ENCODE measurements at places on chromosomes 6 and 20.

- DNase-seq = no peak
- H3K27ac ChIP-seq = no peak overlapping the region
- H3K27me3 ChIP-seq = no peaks in the 10 kb centered on the region
- no peak overlapping the region for H3K4me3 ChIP-seq
- no peaks in the 10 kb centered on the region for H3K36me3 ChIP-seq
- peaks cover 12% of the 10 kb centered on the region for H3K4me1 ChIP-seq
These were observed 97.8 kb downstream of the GMPR start for GRCh38 chr6:16336056-16336818.

GRCh38 chr6:117960877-117961276, 53.8 kb downstream of the SLC35F1 start:
- no peaks in the 10 kb centered on the region for H3K4me1 ChIP-seq
- no peak for DNase-seq
- no peak overlapping the region for H3K4me3 ChIP-seq
- no peak overlapping the region for H3K27ac ChIP-seq
- no peaks in the 10 kb centered on the region for H3K36me3 ChIP-seq

DNA sequence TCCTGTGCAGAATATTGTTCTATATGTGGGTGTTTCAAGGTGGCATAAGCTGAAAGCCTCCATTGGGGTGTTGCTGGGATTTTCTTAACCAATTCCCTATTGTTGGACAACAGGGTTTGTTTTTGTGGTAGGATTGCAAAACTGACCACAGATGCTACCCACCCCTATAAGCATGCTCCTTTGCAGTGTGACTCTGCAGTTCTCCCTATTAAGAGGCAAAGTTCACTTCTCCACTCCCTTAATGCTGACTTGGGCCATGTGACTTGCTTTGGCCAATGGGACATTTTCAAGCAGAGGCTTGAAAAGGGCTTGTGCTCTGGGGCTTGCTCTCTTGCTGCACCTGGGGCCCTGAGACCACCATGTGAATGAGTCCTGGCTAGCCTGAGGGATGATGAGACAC, 8.5 kb upstream of the ANGPT4 start:
- H3K36me3 ChIP-seq = no peaks in the 10 kb centered on the region
- no peaks in the 10 kb centered on the region for H3K27me3 ChIP-seq
- H3K4me3 ChIP-seq = no peak overlapping the region
- H3K27ac ChIP-seq = no peak overlapping the region

DNA sequence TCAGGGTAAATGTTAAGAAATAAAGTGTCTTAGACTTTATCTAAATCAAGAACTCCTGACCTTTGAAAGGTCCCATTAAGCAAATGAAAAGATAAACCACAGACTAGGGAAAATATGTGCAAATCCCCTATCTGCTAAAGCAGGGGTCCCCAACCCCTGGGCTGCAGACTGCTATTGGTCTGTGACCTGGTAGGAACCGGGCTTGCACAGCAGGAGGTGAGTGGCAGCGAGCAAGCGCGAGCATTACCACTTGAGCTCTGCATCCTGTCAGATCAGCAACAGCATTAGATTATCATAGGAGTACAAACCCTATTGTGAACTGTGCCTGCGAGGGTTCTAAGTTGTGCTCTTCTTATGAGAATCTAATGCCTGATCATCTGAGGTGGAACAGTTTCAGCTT, 42.4 kb downstream of the LCA5 start:
- H3K27me3 ChIP-seq = no peaks in the 10 kb centered on the region
- no peaks in the 10 kb centered on the region for H3K4me1 ChIP-seq
- DNase-seq = no peak

DNA sequence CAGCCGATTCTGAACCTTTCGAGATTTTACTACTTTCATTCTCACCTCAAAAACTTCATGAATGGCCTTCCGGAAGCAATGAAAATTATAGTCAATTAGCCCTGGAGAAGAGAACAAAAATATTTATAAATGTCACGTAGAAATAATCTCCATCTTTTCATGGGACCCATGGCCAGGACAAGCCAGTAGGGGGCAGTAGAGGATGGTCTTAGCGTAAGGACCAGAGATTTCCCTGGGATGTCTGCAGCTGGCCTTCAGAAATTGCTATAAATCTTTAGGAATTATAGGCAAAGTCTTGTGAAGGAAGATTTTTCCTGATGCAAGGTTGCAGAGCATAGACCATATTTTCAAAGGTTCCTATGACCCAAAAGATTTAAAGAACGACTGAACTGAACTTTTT, 15.6 kb upstream of the UBE2J1 start:
- peak; percentile 54 for DNase-seq
- no peaks in the 10 kb centered on the region for H3K27me3 ChIP-seq
- H3K4me1 ChIP-seq = peaks cover 9% of the 10 kb centered on the region
- H3K4me3 ChIP-seq = no peak overlapping the region

- no peak for DNase-seq
- no peaks in the 10 kb centered on the region for H3K4me1 ChIP-seq
- H3K4me3 ChIP-seq = no peak overlapping the region
- no peak overlapping the region for H3K27ac ChIP-seq
These were observed 40.7 kb upstream of the BMP2 start for GRCh38 chr20:6726761-6727160.

- H3K36me3 ChIP-seq = no peaks in the 10 kb centered on the region
- no peak overlapping the region for H3K4me3 ChIP-seq
- DNase-seq = no peak
- no peak overlapping the region for H3K27ac ChIP-seq
These were observed 88.2 kb downstream of the FOXF2 start for GRCh38 chr6:1477432-1478090.

- H3K4me1 ChIP-seq = no peaks in the 10 kb centered on the region
- no peak overlapping the region for H3K4me3 ChIP-seq
- no peak overlapping the region for H3K27ac ChIP-seq
- no peaks in the 10 kb centered on the region for H3K27me3 ChIP-seq
These were observed 39.9 kb downstream of the ZNF391 start for GRCh38 chr6:27428502-27428901.

GRCh38 chr6:36075656-36076055, 48.0 kb downstream of the MAPK14 start:
- H3K27ac ChIP-seq = no peak overlapping the region
- no peak for DNase-seq
- no peak overlapping the region for H3K4me3 ChIP-seq
- peaks cover 50% of the 10 kb centered on the region for H3K36me3 ChIP-seq
- H3K27me3 ChIP-seq = no peaks in the 10 kb centered on the region

GRCh38 chr6:129764761-129765407, 54.9 kb upstream of the ARHGAP18 start:
- no peak overlapping the region for H3K27ac ChIP-seq
- no peak for DNase-seq
- H3K4me1 ChIP-seq = peaks cover 11% of the 10 kb centered on the region
- no peaks in the 10 kb centered on the region for H3K27me3 ChIP-seq

GRCh38 chr6:53811746-53812145, 16.9 kb downstream of the LRRC1 start:
- no peak for DNase-seq
- no peaks in the 10 kb centered on the region for H3K36me3 ChIP-seq
- H3K4me1 ChIP-seq = no peaks in the 10 kb centered on the region
- H3K27ac ChIP-seq = no peak overlapping the region

DNA sequence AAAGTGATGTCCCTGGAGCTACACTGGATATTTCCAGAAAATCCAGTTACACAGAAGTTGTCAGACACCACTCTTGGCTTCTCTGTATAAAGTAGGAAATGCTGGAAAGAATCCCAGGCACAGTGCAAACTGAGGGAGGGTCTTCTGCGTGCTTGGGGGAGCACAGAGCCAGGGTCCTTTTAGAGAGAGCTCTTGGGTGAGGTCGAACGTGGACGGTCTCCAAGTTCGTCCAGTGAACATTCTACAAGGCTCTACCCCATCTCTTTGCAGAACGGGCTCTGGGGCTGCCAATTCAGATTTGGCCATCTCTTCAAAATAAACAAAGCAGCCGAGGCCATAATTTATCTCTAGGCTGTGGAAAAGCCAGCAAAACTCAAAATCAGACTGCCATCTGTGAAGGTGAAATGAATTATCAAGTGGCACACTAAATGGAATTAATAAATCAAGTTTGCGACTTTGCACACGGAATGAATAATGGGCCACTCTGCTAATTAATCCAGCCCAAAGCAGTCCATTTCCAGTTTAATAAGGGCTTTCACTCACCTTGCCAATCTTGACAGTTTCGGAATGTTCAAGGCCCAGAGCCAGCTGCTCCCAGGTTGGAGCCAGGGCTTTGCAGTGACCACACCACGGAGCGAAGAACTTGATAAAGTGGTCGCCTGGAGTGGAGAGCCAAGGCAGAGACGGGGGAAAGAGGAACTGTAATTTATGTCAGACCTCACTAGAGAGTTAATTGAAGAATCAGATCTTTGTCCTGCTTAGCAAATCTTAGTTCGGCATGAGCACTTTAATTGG, 19.3 kb downstream of the TXNDC5 start:
- H3K4me3 ChIP-seq = no peak overlapping the region
- no peaks in the 10 kb centered on the region for H3K4me1 ChIP-seq
- DNase-seq = no peak
- no peaks in the 10 kb centered on the region for H3K27me3 ChIP-seq
- peaks cover 78% of the 10 kb centered on the region for H3K36me3 ChIP-seq
- H3K27ac ChIP-seq = no peak overlapping the region

- no peak for DNase-seq
- H3K4me1 ChIP-seq = peaks cover 12% of the 10 kb centered on the region
- H3K27me3 ChIP-seq = no peaks in the 10 kb centered on the region
- H3K36me3 ChIP-seq = no peaks in the 10 kb centered on the region
These were observed 17.4 kb upstream of the CD83 start for GRCh38 chr6:14100138-14100537.

Data from CD4-positive, alpha-beta T cell (primary cell).